Lower lobe of right lung (tissue), 2 donors: ENCODE measurements at places on chromosomes 11 and 22. TPM values are rescaled to one million over a fixed set of nuclear protein-coding genes. Genes with fewer than 3 reads are reported as not detected.

DNA sequence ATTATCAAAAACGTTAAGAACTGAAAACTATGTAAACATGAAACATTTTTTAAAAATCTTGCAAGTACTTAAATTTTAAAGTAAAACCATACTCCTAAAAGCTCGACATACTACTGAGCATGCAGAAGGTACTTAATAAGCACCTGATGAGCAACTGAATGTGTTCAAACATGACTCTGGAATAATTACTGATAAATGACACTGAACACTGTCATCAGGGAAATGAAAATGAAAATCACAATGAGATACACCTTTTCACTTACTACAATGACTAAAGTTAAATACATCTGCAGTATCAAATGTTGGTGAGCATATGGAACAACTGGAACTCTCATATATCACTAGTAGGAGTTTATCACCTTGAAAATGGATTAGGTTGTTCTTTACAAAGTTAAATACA is 65.2 kb downstream of the PICALM start:
- DNase-seq, result no peak

DNA sequence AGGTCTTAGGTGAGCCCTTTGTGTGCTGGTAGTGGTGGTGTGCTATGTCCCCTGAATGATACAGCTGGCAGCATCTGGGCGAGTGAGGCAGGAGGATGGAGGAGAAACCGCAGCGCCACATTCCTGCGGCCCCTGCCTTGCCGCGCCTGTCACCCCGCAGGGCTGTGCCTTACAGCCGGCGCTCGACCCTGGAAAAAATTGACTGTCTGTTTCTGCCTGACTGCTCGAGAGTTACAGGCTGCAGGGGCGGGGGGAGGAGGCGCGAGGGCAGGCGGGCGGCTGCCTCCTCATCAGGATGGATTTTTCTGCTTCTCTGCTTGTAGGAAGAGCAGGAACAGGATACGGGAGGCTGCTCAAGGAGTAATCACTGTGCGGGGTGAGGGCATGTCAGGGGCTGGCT is 443.4 kb downstream of the MIAT start:
- DNase-seq, result no peak

- DNase-seq, result no peak
These were observed 107.7 kb upstream of the CLMP start for GRCh38 chr11:123302751-123303195.

ME3 gene
- total RNA-seq, result 18.6 TPM

HTR3B gene
- total RNA-seq, result not detected

B4GALNT4 gene
- 0.38 TPM for total RNA-seq
